T-helper 1 cell (primary cell): ENCODE measurements at places on chromosomes 6 and 20.
A peak's percentile ranks its signal among the peaks of the same experiment; 100 is the strongest.

DNA sequence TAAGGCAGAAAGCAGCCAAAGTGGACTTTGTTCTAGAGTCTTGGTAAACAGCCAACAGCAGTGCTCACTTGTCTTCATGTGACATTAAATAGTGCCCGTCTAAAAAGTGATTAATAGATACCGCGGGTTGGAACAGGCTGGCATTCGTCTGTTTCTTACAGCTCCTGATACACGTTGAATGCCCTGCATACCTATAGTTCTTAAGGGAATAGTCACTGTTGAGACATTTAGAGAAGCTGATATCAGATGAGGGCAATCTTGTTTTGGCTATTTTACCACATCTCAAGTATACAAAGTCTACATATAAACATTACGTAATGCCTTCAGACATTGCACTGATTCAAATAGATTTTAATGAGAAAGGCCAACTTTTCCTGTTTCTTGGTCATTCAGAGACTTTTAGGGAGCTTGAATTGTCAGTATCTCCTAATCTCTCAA lies 374.9 kb upstream of the FLRT3 start:
- DNase-seq: no peak

DNA sequence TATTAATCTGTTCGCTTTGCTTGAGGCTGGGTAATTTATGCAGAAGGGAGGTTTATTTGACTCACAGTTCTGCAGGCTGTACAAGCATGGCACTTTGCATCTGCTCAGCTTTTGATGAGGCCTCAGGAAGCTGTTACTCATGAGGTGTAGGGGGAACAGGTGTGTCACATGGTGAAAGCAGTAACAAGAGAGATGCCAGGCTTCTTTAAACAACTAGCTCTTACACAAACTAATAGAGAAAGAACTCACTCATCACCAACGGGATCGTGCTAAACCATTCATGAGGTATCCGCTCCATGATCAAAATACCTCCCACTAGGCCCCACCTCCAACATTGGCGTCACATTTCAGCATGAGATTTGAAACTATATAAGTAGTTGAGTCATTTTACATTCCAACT lies 34.4 kb upstream of the GCLC start:
- no peak for DNase-seq

- no peak for DNase-seq
Observed at GRCh38 chr6:133764008-133764753, 124.7 kb upstream of the TCF21 start.

DNA sequence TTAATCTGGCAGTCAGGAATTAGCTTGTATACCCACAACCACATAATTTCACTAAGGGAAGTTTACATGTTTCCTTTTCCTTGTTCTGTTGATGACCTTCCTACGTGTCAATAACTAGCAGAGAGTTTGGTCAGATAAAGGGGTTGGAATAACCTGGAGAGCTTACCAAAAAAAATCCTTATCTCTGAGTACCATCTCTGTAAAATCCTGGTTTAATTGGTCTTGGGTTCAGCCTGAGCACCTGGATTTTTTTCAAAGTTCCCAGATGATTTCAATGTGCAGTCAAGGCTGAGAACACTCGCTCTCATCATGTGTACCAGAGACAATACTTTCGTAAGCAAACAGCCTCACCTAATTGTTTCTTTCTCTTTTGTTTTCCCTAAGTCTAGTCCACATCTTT lies 483.8 kb upstream of the FLRT3 start:
- DNase-seq: no peak

- DNase-seq: no peak
Observed at GRCh38 chr6:147873816-147874215, 365.3 kb downstream of the SAMD5 start.

GRCh38 chr6:53424976-53425718 lies 76.4 kb upstream of the ELOVL5 start:
- DNase-seq: no peak

DNA sequence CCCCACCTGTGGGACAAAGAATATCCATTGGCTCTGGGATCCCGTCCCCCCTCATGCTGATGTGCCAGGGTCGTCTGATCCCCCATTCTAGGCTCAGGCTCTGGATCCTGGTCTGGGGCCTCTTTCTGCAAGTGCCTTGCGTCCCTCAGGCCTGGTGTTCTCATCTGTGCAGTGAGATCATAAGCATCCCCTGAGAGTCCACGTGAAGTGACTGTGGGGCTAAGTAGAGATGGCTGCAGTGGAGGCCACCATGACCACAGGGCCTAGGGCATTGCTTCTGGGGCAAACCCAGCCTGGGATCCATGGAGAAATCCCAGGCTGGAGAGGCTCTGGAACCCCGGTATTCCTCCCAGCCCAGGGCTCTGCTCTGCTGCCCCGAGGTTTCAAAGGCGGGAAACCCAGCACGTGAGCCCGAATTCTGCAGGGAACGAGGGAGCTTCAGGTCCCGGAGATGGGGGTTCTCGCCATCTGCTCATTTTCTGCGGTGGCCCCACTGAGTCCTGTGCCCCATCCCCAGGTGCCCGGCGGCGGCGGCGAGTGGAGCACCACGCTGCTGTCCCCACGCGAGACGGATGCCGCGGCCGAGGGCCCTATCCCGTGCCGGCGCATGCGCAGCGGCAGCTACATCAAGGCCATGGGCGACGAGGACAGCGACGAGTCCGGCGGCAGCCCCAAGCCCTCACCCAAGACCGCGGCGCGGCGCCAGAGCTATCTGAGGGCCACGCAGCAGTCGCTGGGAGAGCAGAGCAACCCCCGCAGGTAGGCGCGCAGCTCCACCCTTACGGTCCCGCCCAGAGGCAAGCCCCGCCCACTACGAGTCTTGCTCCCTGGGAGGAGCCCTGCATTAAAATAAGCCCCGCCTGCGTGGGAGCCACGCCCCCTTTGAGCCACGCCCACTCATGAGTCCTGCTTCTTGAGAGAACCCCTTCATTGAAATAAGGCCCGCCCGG lies 105.5 kb upstream of the MYL9 start:
- DNase-seq: peak; percentile 68

GRCh38 chr6:147201885-147202515 lies 2.2 kb upstream of the STXBP5 start:
- peak; percentile 26 for DNase-seq

DNA sequence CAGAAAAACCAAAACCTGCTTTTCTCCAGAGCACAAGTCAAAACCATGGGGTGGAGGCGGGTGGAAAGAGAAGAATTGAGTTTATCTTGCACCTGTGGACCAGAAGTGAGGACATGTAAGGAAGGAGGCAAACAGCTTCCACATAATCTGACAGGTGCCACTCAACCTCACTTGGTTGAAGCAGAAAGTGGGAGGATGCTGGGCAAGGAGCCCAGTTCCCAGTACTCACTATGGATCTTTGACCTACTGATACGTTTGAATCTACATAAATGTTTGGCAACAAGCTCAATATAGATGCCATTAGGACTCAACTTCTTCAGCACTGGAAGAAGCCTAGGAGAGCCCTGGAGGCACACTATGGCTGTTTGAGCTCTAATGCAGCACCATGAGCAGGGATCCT lies 285.5 kb downstream of the KIF16B start:
- DNase-seq: no peak

DNA sequence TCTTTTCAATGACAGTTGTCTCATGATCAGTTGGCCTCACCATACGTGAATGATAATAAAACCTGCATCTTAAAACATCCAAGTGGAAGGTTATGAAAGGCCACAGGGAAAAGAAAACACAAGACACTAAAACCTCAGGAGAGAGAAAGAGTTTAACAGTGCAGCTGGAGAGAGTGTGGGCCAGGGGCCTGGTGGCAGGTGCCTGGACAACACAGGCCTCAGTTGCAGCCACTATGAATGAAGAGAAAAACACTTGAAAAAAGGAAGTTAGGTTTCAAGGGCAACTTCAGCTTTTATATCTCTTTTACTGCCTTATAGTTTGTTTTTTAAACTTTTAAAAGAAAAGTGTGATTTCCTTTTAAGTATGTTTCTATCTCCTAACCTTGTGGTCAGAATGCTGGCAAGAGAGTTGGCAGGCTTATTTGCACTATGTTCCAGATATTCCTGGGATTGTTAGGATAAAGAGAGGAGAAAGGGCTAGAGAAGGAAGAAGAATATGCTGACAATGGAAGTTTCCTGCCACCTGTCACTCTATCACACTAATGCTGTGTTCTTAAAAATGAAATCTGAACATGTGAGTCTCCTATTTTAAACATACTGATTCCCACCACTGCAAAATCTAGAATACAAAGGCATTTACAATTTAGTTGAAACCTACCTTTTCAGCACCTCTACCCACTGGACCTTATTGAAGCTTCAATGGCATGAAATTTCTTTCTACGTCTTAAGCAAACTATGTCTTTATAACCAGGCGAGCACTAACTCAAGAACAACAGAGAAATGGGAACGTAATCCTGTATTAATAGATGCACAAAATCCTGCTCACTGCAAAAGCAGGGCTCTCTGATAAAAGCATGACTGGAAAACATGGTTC lies 222.4 kb downstream of the CD83 start:
- DNase-seq: no peak

DNA sequence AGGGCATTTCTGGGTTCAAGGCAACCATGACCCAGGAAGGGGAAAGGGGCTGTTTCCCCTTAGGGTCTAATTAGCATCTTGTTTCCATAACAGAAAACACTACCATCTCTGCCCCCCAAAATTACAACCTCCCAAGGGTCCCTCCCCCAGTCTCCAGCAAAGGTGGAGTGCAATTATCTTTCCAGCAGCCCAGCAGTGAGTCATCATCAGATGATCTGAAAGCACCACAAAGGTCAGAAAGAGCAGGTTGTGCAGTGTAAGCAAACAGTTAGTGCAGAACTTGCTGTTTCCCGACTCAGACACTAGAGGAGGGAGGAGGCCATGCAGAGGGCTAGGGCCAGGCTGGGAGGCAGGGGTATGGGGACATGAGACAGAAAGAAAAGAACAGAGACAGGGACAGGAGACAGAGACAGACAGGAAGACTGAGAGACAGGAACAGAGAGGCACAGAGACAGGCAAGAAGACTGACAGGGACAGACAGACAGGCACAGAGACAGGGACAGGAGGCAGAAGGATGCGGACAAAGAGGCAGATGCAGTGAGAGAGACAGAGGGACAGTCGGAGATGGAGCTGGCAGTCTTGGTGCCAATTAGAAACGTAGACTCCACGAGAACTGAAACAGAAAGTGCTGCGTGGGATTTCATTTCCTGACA lies 62.5 kb downstream of the PYGB start:
- no peak for DNase-seq

GRCh38 chr6:167572106-167572505 lies 247.2 kb downstream of the TTLL2 start:
- no peak for DNase-seq

DNA sequence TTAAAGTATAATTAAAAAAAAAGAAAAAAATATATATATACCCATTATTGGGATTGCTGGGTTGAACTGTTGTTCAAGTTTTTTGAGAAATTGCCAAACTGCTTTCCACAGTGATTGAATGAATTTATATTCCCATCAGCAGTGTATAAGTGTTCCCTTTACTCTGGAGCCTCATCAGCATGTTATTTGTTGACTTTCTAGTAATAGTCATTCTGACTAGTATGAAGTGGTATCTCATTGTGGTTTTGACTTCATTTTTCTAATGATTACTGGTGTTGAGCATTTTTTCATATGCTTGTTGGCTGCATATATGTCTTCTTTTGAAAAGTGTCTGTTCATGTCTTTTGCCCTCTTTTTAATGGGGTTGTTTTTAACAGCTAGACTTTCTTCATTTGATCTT lies 1260.8 kb upstream of the GJE1 start:
- DNase-seq: no peak

DNA sequence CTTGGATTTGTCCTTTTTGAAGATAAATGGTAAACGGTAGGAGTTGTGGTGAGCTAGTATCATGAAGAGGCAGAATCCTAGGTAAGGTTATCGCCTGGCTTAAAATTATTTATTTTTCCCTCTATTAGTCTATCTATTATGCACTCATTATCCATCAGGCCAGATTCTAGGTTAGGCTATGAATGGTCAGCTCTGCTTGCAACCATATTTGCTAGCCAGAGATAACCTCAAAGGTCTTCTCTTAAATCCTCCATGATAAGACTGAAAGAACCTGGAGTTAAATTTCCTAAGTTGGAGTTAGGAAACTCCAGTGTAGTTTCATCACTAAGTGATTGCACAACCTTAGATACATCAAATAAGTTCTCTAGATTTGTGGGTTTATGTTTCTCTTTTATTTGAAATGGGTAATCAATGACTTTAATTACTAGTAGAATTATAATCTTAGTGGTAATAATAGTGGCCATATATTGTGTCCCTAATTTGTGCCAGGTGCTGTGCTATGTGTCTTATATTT lies 302.1 kb upstream of the RUNX2 start:
- no peak for DNase-seq

DNA sequence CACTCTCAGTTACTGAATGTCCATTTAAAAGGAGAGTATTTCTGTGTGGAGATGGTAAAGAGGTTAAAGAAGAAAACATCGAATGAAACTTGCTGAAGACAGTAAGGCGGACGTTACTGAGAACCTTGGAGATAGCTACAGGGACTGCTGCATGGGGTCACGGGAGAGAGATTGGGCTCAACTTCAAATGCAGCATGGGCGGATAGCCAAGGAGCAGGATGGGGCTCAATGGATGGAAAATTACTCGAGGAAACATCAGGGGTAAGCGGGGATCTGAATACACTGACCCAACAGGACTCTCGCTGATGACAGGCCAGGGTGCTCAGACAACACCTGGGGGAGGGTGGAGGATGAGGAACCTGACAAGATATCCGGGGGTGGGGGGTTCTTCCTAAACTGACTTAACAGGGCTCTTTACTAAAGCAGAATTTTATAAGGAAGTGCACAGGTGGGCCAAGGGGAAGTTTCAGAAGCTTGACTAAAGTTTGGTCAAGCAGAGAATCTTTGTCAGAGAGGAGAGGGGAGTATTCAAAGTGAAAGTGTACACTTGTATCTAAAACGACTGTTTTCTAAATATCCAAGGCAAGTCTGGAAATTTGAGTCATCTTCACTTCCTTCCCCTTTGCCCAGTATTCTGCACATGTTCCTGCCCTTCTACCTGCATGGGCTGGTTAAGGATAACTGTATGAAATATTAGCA lies 22.8 kb downstream of the ECT2L start:
- DNase-seq: no peak

GRCh38 chr6:53250176-53251032 lies 98.3 kb downstream of the ELOVL5 start:
- DNase-seq: no peak

DNA sequence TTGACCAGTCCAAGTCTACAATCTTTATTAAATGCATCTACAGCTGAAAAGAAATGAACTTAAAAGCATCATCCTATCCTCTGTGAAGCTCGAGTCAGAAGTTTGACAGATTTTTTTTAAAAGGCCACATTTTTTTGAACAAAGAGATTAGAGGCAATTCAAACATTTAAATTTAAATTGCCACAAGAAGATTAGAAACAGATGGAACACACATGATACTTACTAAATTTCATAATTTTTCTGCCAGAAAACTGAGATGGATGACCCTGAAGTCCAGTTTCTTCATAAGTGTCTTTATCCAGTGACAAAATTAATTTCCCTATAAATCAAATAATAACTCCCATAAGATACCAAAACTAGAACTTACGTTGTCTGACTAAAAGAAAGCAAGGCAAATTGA lies 4.3 kb downstream of the RPP40 start:
- no peak for DNase-seq
